Tibial nerve (tissue), 4 donors: ENCODE measurements at places on chromosomes 13 and 19.

DNA sequence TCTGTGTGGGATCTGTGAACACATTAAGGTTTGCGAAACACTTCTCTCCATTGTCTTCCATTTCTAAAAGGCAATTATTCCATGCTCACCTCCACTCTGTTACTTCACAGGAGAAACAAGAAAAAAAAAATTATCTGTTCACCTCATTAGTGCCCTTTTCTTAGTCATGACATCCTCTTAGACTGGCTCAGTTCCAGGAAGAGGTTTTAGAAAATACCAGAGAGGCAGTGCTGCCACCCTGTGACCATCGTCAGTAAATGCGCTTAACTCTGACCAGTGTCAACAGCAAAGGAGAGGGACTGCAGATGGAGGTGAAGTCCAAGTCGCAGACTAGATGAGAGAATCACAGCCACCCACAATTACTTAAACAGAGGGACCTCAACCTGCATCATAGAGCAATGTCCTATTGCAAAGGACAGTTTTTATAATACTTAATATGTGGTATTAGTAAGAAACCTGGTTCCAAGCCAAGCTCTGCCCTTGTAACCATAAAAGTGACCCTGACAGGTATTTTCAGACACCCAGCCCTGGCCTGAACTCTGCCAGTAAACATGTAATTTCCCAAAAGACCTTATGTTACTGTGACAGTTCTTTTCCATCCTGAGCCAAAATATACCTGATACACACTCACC is 19.4 kb downstream of the CEACAM21 start:
- no peaks in the 10 kb centered on the region for H3K4me1 ChIP-seq
- no peaks in the 10 kb centered on the region for H3K36me3 ChIP-seq
- H3K4me3 ChIP-seq, result no peak overlapping the region
- H3K27ac ChIP-seq, result no peak overlapping the region

DNA sequence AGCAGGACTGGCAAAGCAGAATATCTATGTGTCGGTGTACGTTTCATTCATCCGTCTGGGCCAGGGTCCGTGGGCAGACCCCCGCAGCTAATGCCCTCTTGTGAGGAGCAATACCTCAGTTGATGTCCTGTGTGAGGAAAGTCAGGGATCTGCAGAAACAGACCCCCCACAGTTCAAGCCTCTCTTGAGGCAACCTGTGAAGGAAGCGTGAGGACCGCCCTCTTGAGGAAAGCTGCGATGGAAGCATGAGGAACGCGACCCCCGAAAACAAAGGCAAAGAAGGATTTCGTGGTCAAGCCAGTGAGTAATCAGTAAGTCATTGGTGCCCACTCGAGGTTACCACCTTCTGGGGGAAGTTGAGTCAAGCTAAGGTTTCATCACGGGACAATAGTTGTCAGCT is 20.9 kb upstream of the ZNF83 start:
- no peaks in the 10 kb centered on the region for H3K4me1 ChIP-seq
- H3K36me3 ChIP-seq, result no peaks in the 10 kb centered on the region
- no peaks in the 10 kb centered on the region for H3K27me3 ChIP-seq
- DNase-seq, result no peak
- H3K27ac ChIP-seq, result no peak overlapping the region

- H3K27ac ChIP-seq, result no peak overlapping the region
- peaks cover under 1% of the 10 kb centered on the region for H3K4me1 ChIP-seq
- no peak overlapping the region for H3K4me3 ChIP-seq
Measured at GRCh38 chr19:43675269-43675879, 5.4 kb upstream of the PLAUR start.

DNA sequence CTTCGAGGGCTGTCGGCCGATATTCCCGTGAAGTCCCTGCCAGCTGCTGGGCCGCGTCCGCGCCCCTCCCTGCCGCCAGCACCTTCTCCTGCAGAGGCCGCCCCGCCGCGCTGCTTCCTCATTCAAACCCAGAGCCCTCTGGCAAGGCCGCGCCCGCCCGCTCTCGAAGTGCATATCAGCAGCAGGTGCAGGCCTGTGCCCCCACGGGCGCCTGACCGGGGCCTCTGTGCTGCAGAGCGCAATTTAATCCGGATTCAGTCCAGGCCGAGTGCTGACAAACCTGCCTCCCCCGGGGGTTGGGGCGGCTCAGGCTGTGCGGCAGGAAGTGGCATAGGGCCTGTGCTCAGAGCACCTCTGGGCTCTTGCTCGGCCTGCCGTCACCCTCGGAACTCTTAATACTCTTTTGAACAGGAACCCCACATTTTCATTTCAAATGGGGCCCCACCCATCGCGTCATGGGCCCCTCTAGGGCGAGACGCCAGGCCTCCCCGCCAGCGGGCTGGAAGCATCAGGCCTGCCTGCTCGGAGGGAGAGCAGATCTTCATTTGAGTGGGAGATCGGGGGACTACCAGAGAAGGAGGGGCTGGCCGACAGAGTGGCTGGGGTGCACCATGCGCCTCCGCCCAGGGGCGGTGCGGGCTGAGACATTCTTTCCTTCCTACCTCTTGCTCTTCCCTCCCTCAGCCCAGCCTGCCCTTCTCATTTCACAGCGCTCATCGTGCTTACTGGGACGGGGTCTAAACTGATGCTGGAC is 125.7 kb downstream of the TNFRSF19 start:
- no peak overlapping the region for H3K27ac ChIP-seq
- H3K36me3 ChIP-seq, result no peaks in the 10 kb centered on the region

GRCh38 chr13:100443998-100444328 is 144.6 kb downstream of the GGACT start:
- no peaks in the 10 kb centered on the region for H3K27me3 ChIP-seq
- no peak overlapping the region for H3K4me3 ChIP-seq
- no peak for DNase-seq

DNA sequence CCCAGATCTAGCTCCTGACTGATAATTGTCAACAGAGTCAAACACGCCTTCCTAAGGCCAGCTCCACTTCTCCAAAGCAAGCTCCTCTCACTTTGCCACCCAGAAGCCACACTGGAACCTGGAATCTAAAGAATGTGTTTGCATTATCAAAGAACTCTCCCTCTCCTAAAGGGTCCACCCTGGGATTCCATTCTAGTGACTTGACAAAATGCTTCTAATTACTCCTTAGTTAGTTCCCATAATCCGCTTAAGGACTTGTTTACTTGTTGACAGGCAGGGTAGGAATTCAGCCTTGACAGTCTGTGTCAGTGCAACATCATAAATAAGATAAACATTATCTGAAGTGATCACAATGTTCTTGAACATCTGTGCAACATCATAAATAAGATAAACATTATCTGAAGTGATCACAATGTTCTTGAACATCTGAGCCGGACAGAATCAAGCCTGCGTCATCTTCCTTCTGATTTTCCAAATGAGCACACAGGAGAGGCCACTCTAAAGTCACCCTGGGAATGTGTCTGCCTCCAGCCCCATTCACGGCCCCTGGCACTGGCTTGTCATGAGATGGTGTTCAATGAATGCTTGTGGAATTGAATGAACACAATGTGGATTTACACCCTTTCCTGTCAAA is 512.1 kb downstream of the IRS2 start:
- no peak for DNase-seq
- H3K4me3 ChIP-seq, result no peak overlapping the region
- no peak overlapping the region for H3K27ac ChIP-seq
- H3K27me3 ChIP-seq, result no peaks in the 10 kb centered on the region
- H3K4me1 ChIP-seq, result no peaks in the 10 kb centered on the region
- H3K36me3 ChIP-seq, result no peaks in the 10 kb centered on the region

DNA sequence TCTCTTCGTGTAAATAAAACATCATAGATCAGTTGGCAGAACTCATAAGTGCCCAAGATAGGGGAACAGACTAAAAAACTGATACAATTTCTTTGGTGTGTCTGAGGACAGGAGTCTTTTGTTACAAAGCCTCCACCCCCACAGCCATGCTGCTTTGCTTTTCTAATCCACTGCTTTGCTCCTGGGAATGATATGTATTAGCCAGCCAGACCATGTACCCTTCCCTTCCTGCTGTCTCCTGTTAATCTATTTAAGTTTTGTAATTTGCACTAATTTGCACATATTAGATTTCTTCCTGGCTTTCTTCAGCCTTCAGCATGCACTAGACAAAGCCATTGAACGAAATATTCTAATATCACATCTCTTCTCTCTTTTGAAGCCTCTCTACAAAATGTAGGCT is 130.5 kb downstream of the MAB21L1 start:
- DNase-seq, result no peak
- H3K4me3 ChIP-seq, result no peak overlapping the region
- H3K36me3 ChIP-seq, result no peaks in the 10 kb centered on the region

GRCh38 chr13:111915104-111915551 is 151.8 kb upstream of the SOX1 start:
- no peaks in the 10 kb centered on the region for H3K4me1 ChIP-seq
- no peaks in the 10 kb centered on the region for H3K36me3 ChIP-seq
- H3K27ac ChIP-seq, result no peak overlapping the region
- DNase-seq, result no peak
- no peaks in the 10 kb centered on the region for H3K27me3 ChIP-seq
- no peak overlapping the region for H3K4me3 ChIP-seq

GRCh38 chr19:49687566-49688316 is 1.7 kb upstream of the ADM5 start:
- no peak for DNase-seq
- no peak overlapping the region for H3K4me3 ChIP-seq
- H3K36me3 ChIP-seq, result peaks cover 19% of the 10 kb centered on the region

GRCh38 chr13:113915012-113915763 is 51.3 kb upstream of the GAS6 start:
- no peak overlapping the region for H3K4me3 ChIP-seq
- H3K27ac ChIP-seq, result no peak overlapping the region
- no peaks in the 10 kb centered on the region for H3K4me1 ChIP-seq
- H3K36me3 ChIP-seq, result no peaks in the 10 kb centered on the region
- peaks cover 22% of the 10 kb centered on the region for H3K27me3 ChIP-seq
- DNase-seq, result no peak

DNA sequence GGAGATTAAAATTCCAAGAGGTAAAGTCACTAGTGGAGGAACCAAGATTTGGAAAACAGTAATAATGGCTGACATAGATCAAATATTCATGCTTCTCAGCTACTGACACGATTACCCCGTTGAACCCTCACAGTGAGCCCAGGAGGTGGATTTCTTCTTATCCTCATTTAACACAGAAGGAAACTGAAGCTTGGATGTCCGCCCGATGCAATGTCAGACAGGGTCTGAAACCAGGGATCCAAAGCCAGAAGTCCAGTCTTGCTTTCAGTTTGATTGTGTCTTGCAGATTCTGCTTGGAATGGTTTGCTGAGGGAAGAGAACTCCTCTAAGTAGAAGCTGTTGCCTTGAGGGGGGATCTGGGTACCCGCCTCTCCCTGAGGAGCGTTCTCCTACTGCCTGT is 404.7 kb downstream of the KCNRG start:
- no peak overlapping the region for H3K4me3 ChIP-seq
- no peaks in the 10 kb centered on the region for H3K27me3 ChIP-seq
- no peak for DNase-seq
- no peak overlapping the region for H3K27ac ChIP-seq
- no peaks in the 10 kb centered on the region for H3K36me3 ChIP-seq
- no peaks in the 10 kb centered on the region for H3K4me1 ChIP-seq

DNA sequence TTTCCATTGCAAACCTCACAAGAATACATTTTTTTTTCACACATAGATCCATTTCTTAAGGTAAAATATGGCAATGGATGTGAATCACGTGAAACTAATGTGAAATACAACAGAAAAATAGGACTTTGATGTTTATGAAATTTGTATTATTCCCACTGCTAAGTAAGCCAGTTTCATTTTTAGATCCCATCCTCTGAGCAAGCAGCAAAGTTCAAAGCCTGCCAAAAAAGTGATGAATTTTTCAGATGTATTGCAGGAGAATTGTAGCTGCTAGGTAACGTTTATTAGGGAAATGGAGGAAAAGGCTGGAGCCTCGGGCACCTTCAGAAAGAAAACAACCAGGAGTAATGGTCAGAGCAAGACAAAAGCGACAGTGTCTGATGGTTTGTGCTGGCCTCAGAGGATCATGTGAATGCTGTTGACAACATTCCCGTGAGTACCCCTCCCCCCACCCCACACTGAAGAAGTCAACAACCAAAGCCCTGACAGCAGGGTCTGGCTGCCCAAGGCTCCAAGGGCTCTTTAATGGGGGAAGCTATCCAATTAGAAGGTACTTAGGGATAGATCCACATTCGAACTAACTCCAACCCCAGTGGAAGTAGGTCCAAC is 95.5 kb downstream of the OXGR1 start:
- no peak overlapping the region for H3K27ac ChIP-seq
- DNase-seq, result no peak
- H3K36me3 ChIP-seq, result no peaks in the 10 kb centered on the region

DNA sequence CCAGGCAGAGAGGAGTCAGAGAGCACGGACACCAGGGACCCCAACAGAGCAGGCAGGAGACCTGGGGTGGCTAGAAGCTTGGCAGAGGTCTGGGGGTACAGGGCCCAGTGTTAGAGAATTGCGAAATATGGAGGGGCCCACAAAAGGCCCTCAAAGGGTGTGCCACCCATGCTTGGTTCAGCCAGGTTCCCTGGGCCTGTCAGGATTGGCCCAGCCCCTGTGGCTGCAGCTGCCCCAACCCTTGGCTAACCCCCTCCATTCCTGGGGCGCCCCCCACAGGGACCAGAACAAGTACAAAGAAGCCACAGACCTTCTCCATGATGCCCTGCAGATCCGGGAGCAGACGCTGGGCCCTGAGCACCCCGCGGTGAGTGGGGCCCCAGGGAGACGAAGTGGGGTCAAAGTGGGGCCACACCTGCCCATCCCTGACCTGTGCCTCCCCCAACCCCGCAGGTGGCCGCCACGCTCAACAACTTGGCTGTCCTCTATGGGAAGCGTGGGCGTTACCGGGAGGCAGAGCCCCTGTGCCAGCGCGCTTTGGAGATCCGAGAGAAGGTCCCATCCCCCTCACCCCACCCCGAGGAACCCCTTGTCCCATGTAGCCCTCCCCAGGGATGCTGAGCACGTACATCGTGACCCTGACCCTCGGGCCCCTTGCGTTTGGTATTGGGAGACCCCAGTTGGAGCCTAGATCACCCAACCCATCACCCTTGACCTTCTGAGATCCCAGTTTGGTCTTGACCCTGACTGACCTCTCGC is 8.0 kb downstream of the KLC3 start:
- no peaks in the 10 kb centered on the region for H3K4me1 ChIP-seq
- peaks cover 39% of the 10 kb centered on the region for H3K27me3 ChIP-seq
- no peak overlapping the region for H3K4me3 ChIP-seq
- H3K27ac ChIP-seq, result no peak overlapping the region
- H3K36me3 ChIP-seq, result no peaks in the 10 kb centered on the region
- no peak for DNase-seq

DNA sequence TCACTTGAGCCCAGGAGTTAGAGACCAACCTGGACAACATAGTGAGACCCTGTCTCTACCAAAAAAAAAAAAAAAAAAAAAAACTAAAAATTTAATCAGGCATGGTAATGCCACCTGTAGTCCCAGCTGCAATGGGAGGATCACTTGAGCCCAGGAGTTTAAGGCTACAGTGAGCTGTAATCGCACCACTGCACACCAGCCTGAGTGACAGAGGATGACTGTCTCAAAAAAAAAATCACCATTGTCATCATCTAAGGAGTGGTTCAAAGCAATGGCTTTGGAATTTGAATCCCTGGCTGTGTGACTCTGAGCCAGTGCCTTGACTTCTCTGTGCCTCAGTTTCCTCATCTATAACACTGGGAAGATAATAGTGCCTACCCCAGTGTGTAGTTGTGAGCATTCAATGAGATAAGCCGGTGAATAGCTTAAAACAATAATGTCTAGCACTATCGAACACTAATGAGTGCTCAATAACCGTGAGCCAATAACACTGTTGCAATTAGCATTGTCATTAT is 11.5 kb downstream of the IGSF23 start:
- no peaks in the 10 kb centered on the region for H3K4me1 ChIP-seq
- no peak for DNase-seq
- H3K4me3 ChIP-seq, result no peak overlapping the region
- no peaks in the 10 kb centered on the region for H3K36me3 ChIP-seq
